ENCODE measurements at places on chromosomes 11 and 22.

DNA sequence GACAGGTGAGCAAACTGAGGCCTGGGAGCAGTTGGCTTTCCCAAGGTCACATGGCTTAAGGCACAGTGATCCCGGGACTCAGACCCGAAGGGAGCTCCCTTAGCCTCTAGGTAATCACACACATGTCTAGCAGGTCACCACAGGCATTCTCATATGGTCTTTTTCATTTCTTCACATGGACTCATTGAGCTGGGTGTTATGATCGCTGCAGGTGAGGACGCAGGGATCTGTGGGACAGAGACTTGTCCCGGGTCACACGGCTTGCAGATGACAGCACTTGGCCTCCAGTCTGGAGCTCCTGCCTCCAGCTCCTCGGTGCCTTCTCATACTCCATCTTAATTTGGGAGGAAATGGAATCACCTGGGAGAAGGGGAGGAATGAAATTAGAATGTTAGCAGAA is 23.6 kb upstream of the CACNG2 start:
- no peak for DNase-seq

- DNase-seq = no peak
Observed at GRCh38 chr22:48596111-48596850, 1231.4 kb downstream of the BRD1 start.

DNA sequence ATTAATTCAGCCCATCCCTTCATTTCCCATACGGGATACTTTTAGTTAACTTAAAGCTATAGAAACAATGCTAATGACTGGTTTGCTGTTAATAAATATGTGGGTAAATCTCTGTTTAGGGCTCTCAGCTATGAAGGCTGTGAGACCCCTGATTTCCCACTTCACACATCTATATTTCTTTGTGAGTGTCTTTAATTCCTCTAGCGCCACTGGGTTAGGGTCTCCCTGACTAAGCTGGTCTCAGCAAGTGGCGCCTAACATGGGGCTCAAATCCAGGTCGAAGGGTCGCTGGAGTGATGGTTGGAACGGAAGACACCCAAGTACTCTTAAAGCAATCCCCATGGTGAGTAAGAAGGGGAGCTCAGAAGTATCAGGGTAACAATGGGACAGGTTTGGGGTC is 14.4 kb upstream of the OOSP1 start:
- DNase-seq = no peak

GRCh38 chr22:33124471-33124870 is 66.3 kb upstream of the SYN3 start:
- no peak for DNase-seq

DNA sequence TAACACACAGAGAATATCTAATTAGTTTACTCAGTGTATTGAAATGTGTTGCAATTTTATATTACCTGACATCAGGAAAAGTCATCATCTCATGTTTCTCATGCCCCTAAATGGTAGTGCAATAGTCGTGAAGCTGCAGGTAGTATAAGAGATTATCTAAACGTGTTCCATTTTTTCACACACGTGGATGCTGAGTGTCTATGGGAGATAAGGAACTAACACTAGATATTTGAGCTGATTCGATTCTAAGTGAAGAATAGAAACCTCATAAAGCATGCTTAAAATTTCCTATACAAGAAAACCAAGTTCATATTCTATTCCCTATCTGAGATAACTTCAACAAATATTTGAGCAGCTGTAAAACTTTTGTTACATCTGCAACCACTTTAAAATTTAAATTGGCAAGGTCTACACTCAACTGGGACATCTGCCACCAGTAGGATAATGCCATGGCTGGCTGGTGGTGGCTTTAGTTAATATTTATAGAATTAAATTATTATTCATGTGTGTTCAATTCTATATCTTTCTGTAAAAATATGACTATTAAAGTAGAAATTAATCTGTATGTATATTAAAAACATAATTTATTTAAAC is 388.8 kb downstream of the LUZP2 start:
- DNase-seq = no peak

GRCh38 chr22:19608003-19608690 is 83.9 kb upstream of the CLDN5 start:
- no peak for DNase-seq

GRCh38 chr11:113715882-113716625 is 9.9 kb upstream of the TMPRSS5 start:
- no peak for DNase-seq

DNA sequence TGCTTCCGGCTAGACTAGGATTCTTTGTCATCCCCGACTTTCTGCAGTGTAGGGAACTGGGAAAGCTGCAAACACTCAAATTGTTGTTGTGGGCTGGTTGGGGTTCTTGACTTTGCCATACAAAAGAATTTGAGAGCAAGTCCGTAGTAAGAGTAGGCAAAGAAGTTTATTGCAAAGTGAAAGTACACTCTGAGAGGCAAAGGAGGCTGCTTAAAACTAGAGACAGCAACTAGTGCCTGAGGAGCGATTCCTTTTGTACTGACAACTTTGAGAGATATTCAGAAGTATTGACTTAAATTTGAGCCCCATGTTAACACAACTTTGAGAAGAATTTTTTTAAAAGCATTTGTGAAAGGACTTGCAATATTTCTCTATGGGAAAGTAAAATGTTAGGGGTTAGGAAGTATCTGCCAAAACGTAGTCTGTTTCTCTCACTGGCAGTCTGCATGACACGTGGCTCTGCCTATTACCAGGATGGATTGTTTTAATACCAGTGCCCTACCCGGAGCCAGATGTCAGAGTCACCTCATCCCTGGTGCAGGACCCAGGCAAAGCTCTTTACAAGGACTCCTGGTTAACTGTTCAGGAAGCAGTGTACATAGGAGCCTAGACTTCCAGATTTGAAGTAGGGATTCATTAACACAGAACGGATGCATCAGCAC is 85.0 kb upstream of the CLPB start:
- no peak for DNase-seq

- no peak for DNase-seq
Observed at GRCh38 chr11:64267207-64267945, 16.0 kb downstream of the PLCB3 start.

- no peak for DNase-seq
Observed at GRCh38 chr11:73410627-73411026, 34.4 kb downstream of the RELT start.

DNA sequence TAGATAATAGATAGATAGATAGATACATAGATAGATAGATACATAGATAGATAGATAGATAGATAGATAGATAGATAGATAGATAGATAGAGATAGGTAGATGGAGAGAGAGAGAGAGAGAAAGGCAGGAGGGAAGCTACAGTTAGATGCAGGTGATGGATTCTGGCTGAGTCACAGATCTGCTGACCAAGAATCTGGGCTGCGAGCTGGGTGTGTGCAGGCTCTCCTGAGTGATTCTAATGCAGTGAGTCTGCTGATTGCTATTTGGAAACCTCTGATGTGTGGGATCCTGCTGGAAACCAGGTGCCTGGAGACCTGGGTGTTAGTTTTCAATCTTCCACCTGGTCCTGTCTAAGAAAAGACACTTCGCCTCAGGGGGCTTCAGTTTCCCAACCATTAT is 1441.8 kb downstream of the TBC1D22A start:
- DNase-seq = no peak

GRCh38 chr11:126973051-126973450 is 27.5 kb downstream of the KIRREL3 start:
- DNase-seq = no peak

DNA sequence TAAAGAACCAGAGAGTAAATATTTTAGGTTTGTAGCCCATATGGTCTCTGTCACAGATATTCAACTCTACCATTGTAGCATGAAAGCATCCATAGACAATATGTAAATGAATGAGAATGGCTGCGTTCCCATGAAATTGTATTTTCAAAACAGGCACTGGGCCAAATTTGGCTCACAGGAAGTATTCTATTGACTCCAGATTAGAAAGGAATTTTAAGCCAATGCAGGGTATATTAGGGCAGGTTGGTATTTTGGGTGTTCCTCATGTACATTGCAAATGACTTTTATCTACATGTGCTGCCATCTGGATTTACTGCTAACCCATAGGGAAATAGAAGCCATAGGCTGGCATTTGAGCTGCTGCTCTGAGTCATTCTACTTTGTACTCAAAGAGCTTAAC is 35.1 kb upstream of the PDGFD start:
- no peak for DNase-seq
